ENCODE measurements at places on chromosomes 13 and 19. TPM values are rescaled to one million over a fixed set of nuclear protein-coding genes. Genes with fewer than 3 reads are reported as not detected.

The RAX2 gene
- not detected for total RNA-seq

The ZNF845 gene
- total RNA-seq, result 9.9 TPM

- DNase-seq, result peak; percentile 27
Measured at GRCh38 chr19:29211562-29212355, 1.2 kb downstream of the UQCRFS1 start.

DNA sequence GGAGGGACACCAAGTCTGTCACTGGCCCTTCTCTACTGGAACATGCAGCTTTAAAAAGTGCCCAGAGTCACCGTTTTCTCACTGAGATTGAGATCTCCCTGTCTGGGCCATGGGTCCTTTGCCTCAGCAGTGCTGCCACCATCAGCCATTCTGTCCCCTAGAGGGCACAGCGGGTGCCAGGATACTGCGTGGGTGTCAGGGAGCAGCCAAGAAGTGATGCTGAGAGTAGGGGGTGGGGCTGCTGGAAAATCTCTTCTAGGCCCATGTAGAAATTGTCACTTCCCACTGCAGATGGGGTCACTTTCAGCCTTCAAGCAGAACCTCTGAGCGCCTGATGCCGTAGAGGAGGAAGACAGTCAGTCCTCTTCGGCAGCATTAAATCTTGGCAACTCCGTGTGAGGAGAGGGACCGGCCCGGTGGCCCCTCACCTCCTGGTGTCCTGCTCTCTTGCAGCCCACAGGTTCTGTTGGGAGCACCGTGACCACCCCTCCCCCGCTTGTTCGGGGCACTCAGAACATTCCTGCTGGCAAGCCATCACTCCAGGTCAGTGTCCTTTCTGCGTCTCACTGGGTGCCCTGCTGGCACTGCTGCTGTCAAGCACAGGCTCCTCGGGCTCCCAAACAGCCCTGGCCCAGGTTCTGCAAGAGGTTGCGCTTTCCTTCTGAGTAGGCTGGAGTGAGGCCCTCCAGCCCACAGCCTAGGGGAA is 21.4 kb downstream of the TSSK6 start:
- no peak for DNase-seq

DNA sequence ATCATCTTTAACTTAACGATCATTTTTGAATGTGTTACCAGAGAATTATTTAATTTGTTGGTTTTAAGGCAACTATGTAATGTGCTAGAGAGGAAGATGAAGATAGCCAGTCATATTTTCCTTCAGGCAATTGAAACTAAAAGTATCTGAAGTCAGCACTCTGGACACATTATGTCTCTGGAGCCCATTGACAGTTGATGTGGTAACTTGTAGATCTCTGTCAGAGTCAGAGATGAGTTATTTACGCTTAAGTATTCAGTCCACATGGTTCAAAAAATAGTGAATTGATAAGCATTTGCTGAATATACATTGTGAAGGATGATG is 2.1 kb downstream of the ZMYM2 start:
- DNase-seq, result no peak

DNA sequence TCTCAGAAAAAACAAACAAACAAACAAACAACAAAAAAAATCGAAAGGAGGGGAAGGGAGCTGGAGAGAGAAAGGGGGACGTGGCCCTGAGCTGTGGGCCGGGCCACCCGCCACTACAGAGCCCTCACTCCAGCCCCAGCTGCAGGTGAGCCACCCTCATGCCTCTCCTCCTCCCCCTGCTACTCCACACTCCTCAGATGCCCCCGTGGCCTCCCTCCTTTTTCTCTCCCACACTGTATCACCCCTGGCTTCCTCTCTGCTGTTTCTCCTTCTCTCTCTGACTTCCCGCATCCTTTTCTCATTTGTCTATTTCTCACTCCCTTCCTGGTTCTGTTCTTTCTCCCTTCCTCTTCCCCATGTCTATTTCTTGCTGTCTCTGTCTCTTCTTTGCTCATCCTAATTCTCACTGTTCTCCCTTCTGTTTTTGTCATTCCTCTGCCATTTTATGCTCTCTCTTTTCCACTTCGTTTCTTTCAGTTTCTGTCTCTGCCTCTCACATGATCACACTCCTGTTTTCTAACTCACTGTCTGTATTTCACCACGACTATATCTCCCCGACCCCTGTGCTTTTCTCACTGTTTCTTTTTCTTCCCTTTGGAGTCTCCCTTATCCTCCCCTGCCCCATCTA is 2.7 kb downstream of the KLK2 start:
- no peak for DNase-seq

GRCh38 chr13:52844836-52845235 is 3.6 kb downstream of the PCDH8 start:
- DNase-seq, result no peak

DNA sequence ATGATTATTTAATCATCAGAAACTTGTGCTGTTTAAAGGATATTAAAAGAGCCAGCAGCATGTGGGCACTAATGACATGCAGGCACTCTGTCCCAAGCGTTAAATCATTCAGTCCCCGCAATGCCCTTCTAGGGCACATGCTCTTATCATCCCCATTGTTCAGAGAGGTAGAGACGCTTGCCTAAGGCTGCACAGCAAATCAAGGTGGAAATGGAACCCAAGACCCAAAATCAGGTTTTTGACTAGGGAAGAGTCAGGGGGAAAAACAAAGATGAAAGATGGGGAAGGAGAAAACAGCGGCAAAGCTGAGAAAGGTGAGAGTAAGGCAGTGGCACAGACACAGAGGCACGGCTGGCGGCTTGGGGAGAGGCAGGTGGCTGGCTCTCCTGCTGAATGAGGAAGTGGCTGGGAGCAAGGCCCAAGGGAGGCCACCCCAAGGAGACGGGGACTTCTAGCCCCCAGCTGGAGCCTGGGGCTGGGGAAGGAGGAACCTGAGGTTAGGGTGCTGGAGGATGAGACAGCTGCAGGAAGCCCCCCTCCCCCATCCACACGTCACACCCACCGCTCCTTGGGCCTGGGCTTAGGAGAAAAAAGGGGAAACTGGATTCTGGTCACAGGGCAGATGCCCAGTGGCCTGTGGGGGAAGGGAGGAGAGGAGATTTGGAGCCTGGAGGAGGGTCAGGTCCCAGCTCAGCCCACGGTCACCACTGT is 1.0 kb upstream of the TYROBP start:
- no peak for DNase-seq

- DNase-seq, result no peak
Measured at GRCh38 chr13:74154981-74155380, 20.8 kb upstream of the KLF12 start.

- DNase-seq, result no peak
Measured at GRCh38 chr13:88887045-88887662, 1216.0 kb downstream of the SLITRK5 start.

GRCh38 chr13:65966991-65967451 is 1263.1 kb downstream of the PCDH9 start:
- DNase-seq, result no peak

- no peak for DNase-seq
Measured at GRCh38 chr13:93222976-93223375, 3.6 kb upstream of the GPC6 start.

DNA sequence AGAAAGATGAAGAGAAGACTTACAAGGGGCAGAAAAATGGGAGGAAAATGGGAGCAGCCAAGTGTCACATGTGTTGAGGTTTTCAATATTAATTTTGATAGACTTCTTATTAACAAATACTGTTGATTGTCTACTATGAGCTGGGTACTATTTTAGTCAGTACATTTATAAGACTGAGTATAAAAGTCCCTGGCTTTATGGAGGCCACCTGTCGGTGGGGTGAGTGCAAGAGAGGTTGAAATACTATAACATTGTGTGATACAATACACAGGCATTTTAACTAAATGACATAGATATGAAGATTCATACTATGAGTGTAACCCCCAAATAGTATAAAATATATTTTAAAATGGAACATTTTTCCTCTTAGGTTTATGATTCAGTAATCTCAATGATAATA is 29.9 kb downstream of the SLC10A2 start:
- no peak for DNase-seq

GRCh38 chr13:27988520-27988919 is at the start of gene URAD:
Gene URAD (minus strand): TSS chr13:27988693. CDS start chr13:27988637, 56 bp downstream.
- no peak for DNase-seq

GRCh38 chr19:55809381-55810058 is 22.3 kb downstream of the NLRP11 start:
- peak; percentile 32 for DNase-seq

DNA sequence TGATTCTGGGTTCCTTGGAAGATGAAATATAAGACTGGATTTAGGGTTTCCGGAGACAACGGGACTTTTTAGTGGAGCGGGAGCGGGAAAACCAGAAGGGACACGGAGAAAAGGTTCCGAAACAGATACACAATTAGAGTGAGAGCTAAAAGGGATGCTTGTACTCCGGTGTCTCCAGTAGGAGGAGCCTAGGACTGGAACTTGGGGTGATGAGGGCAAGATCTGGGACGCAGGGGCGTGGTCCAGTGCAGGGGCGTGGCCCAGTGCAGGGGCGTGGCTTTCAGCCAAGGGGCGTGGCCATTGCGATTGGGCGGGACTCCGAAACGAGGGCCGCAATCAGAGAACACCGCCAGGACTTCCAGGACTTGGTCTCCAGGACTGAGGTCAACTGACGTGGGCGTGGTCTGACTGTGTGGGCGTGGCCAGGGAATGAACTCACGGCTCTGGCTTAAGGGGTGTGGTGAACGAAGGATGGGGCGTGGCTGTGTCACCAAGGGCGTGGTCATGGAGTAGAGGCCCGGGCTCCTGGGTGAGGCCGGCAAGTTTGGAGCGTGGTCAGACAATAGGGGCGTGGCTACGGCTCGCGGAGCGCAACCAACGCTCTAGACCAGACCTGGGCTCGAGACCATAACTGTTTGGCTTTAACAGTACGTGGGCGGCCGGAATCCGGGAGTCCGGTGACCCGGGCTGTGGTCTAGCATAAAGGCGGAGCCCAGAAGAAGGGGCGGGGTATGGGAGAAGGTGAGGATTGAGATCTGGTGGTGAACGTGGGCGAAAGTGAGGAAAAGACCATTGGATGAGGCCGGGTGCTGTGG is at the start of gene DKKL1:
Gene DKKL1 (plus strand): TSS at position 610 of the 815 bp plus-strand sequence. CDS start 122 bp downstream, at position 732.
- DNase-seq, result peak; percentile 91

- no peak for DNase-seq
Measured at GRCh38 chr13:42769650-42770049, 11.7 kb upstream of the FAM216B start.

GRCh38 chr19:34997071-34997617 is 3.0 kb upstream of the GRAMD1A start:
- DNase-seq, result no peak

DNA sequence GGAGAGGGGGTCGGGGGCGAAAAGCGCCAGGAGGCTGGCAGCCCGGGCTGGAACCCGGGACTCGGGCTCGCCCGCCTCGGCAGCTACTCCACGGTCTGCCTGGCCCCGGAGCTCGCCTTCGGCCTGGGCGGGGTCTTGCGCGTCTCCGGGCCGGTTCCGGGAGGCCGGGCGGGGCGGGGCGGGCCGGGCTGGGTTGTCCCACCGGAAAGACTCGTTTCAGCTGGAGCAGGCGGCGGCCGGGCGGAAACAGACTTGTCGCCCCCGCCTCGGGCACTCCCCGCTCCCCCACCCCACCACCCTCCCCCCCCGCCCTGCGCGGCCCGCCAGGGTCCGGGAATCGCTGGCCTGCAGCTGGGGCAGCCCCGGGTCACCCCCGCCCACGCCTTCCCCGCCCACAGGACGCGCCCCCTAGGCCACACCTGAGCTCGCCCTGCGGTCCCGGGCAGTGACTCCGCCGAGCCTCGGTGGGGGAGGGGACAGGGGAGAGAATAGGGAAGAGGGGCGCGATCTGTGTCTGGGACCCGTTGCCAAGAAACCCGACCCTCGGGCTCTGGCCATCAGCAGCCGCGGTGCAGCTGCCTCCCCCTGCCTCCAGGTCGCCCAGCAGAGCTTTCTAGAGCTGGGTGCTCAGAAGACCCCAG is 109.4 kb downstream of the KCTD15 start:
- DNase-seq, result no peak

DNA sequence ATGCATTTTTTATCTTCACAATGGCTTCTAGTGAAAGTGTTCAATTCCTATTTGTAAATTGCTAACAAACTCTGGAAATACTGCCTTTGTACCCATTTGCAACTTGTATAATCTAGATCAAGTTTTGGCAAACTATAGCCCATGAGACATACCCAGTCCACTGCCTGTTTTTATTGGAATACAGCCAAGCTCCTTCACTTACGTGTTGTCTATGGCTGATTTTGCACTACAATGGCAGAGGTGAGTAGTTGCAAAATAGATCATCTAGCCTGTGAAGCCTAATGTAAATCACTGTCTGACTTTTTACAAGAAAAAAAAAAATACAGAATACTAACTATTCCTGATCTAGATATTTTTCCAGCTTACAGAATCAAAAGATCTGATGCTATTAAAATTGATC is 37.1 kb downstream of the DZIP1 start:
- no peak for DNase-seq

All from activated CD4-positive, alpha-beta memory T cell treated with anti-CD3 and anti-CD28 coated beads, Interleukin-2, amount 10 ng/mL, durations not matched to agents 7 days and 5 days (primary cell).